ENCODE measurements at places on chromosomes 4 and X. TPM values are rescaled to one million over a fixed set of nuclear protein-coding genes. Genes with fewer than 3 reads are reported as not detected.
A peak's percentile ranks its signal among the peaks of the same experiment; 100 is the strongest.

DNA sequence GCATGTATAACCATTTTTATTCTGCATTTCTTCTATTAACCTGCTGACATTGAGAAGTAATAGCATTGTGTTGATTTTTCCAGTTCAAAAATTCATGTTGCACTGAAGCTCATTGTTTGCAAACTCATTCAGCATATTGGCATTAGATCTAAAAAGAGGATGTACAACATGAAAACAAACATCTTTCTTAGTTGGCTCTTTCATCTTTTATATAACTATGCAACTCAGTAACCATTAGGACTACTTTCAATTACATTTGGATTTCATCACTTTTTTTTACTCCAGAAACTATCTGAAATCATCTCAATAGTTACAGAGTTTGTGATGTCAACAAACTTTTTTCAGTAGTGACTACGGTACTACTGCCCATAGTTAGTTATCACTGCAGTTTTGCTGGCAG, 346.0 kb upstream of the EPHA5 start:
- H3K36me3 ChIP-seq, result no peaks in the 10 kb centered on the region
- DNase-seq, result no peak
- H3K27me3 ChIP-seq, result no peaks in the 10 kb centered on the region
- H3K4me3 ChIP-seq, result no peak overlapping the region
- H3K4me1 ChIP-seq, result no peaks in the 10 kb centered on the region
- no peak overlapping the region for H3K27ac ChIP-seq

- no peaks in the 10 kb centered on the region for H3K4me1 ChIP-seq
- H3K4me3 ChIP-seq, result no peak overlapping the region
- DNase-seq, result no peak
- no peaks in the 10 kb centered on the region for H3K27me3 ChIP-seq
- no peaks in the 10 kb centered on the region for H3K36me3 ChIP-seq
These were observed 86.6 kb upstream of the ZDHHC15 start for GRCh38 chrX:75609406-75609805.

DNA sequence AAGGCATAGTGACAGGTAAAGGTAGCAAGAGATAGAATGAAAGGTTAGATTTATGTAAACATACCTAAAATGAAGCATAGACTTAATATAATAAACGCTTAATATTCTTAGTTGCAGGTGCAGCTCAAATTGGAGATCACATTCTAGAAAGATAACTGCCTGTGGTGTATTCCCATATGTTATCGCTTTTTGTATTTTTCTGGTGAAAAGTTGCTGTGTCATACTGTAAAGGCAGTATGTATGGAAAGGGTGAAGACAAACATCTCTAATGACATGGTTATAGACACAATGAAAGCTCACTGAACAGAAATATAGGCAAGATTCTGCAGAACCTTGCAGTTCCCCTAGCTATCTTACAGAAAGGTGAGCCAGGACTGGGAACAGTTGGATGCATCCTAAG, 240.3 kb downstream of the DCLK2 start:
- H3K27me3 ChIP-seq, result no peaks in the 10 kb centered on the region
- no peak overlapping the region for H3K27ac ChIP-seq
- no peaks in the 10 kb centered on the region for H3K36me3 ChIP-seq
- H3K4me3 ChIP-seq, result no peak overlapping the region

Gene AP1S2
- total RNA-seq, result 120 TPM

DNA sequence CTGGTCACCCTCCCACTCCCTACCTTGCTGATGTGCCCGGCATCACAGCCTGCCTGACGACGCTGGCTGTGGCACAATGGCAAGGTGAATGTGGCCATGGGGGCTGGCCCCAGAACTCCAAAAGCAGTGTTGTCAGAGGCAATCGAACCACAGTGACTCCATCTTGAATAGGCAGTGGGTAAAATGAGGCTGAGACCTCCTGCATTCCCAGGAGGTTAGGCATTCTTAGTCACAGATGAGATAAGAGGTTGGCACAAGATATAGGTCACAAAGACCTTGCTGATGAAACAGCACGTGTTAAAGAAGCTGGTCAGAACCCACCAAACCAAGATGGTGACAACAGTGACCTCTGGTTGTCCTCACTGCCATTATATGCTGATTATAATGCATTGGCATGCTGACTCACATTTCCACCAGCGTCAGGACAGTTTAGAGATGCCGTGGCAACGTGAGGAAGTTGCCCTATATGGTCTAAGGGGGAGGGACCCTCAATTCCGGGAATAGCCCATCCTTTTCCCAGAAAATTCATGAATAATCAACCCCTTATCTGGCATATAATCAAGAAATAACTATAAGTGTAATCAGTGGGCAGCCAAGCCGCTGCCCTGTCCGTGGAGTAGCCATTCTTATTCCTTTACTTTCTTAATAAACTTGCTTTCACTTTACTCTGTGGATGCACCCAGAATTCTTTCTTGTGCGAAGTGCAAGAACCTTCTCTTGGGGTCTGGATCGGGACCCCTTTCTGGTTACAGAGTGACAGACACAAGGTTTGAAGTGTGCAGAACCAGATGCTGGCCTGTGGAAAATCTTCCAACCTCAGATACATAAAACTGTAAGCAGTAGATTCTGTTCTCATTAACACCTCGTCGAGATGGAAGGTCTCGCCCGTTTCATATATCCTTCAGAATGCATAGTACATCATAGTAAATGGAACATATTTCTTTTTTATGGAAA, 26.8 kb upstream of the CLDN24 start:
- H3K36me3 ChIP-seq, result no peaks in the 10 kb centered on the region
- no peak overlapping the region for H3K27ac ChIP-seq
- no peak overlapping the region for H3K4me3 ChIP-seq
- H3K4me1 ChIP-seq, result peaks cover 5% of the 10 kb centered on the region

Gene GLRA2
- total RNA-seq, result not detected

DNA sequence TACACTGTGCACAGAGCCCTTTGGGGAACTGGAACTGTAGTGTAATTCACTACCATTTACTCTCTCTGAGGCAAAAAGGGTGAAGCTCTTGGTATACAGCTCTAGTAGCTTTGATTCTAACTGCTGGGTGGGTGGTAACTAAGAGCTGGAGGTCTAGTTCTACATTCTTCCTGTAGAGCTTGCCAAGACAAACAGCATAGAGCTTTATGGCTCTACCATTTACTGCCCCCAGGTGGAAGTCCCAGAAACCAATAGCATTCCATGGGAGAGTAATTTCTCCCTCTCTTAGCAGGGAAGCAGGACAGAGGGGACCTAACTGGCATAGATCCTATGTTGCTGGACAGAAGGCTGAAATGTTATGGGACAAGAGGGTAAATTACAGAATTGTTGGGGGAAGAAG, 26.7 kb downstream of the HDAC8 start:
- no peaks in the 10 kb centered on the region for H3K36me3 ChIP-seq
- H3K27ac ChIP-seq, result no peak overlapping the region
- no peak overlapping the region for H3K4me3 ChIP-seq
- no peak for DNase-seq
- no peaks in the 10 kb centered on the region for H3K4me1 ChIP-seq

- no peaks in the 10 kb centered on the region for H3K36me3 ChIP-seq
- H3K4me3 ChIP-seq, result no peak overlapping the region
- H3K4me1 ChIP-seq, result no peaks in the 10 kb centered on the region
- H3K27ac ChIP-seq, result no peak overlapping the region
- H3K27me3 ChIP-seq, result no peaks in the 10 kb centered on the region
- DNase-seq, result no peak
These were observed 41.8 kb upstream of the MAML3 start for GRCh38 chr4:140195806-140196205.

Gene IQCM
- total RNA-seq, result not detected

DNA sequence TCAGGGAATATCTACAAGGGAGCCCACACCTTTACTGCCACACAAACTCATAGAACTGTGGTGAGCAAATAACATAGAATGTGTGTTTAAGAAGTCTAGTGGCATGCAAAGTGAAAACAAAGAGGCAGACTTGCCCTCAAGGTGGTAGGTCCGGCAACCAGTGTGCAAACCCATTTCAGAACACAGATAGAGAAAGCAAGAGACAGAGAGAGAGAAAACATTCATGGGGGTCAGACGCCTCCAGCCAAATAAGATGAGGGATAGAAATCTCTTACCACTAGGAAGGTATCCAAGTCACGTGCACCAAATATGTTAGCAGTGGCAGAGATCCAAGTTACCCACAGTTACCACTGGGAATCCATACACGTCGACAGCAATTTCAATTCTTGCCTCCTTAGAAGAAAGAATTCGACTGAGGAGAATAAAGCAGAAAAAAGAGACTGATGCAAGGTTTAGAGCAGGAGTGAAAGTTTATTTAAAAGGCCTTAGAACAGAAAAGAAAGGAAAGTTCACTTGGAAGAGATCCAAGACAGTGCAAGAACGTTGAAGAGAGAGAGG, 252.8 kb downstream of the NAP1L3 start:
- no peak for DNase-seq

- no peak overlapping the region for H3K27ac ChIP-seq
- no peak for DNase-seq
- H3K36me3 ChIP-seq, result no peaks in the 10 kb centered on the region
- H3K4me1 ChIP-seq, result peaks cover 7% of the 10 kb centered on the region
- no peaks in the 10 kb centered on the region for H3K27me3 ChIP-seq
- no peak overlapping the region for H3K4me3 ChIP-seq
These were observed 54.6 kb upstream of the RAPGEF2 start for GRCh38 chr4:159048166-159048886.

Gene L1CAM
- total RNA-seq, result 1.6 TPM

DNA sequence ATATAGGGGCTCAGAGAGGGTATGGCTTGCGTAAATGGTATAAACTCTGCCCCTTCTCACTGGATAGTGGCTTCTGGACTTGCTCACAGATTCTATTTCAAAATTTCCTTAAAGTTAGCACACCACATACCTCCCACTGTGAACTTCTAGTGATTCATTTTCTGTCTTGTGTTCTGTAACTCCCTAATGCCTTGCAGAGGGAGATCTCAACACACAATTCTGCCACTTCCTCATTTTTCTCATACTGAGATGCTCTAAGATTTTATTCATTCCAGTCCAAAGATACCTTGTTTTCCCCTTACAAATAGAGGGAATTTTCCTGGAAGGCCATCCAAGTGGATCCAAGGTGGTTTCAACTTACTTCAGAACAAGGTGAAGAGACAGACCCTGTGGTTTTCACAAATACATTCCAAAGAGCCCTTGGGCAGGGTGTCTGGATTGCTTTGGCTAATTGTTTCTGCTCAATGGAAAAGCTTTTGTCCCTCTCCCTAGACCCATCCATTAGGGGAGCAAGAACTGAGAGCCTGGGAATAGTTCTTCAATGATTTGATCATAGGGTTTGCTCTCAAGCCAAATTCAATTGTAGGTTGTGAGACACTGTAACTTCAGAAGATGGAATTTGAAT, 52.1 kb upstream of the CAPN6 start:
- H3K36me3 ChIP-seq, result no peaks in the 10 kb centered on the region
- no peak overlapping the region for H3K27ac ChIP-seq
- H3K4me1 ChIP-seq, result no peaks in the 10 kb centered on the region
- H3K27me3 ChIP-seq, result no peaks in the 10 kb centered on the region

Gene PPEF2
- total RNA-seq, result 0.23 TPM

Gene SPON2
- total RNA-seq, result 43.8 TPM

- no peak for DNase-seq
- no peak overlapping the region for H3K27ac ChIP-seq
- H3K4me1 ChIP-seq, result no peaks in the 10 kb centered on the region
- peaks cover 5% of the 10 kb centered on the region for H3K27me3 ChIP-seq
- H3K36me3 ChIP-seq, result no peaks in the 10 kb centered on the region
These were observed 110.9 kb upstream of the ANK2 start for GRCh38 chr4:112938461-112939058.

Gene PDCL2
- not detected for total RNA-seq

- H3K27me3 ChIP-seq, result no peaks in the 10 kb centered on the region
- H3K36me3 ChIP-seq, result no peaks in the 10 kb centered on the region
- no peak overlapping the region for H3K4me3 ChIP-seq
- H3K27ac ChIP-seq, result no peak overlapping the region
- DNase-seq, result no peak
These were observed 201.3 kb upstream of the GNPDA2 start for GRCh38 chr4:44927399-44928380.

DNA sequence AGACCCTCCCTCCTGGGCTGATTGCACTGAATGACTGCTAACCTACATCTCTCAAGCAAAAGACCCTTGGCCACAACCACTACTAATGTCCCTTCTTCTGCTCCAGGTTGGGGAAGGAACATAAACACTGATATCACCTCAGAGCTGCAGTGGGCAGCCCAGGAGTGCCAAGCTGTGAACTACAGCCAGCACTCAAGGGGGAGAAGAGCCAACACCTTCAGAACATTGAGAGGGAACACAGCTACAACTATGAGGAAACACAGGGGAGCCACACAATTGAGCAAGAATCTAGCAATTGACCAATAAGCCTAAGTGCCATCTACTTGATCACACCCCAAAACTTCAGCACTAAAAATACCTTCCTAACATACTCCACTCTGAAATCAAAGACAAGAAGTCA, 222.8 kb downstream of the SPATA18 start:
- H3K27ac ChIP-seq, result no peak overlapping the region
- no peaks in the 10 kb centered on the region for H3K36me3 ChIP-seq
- no peaks in the 10 kb centered on the region for H3K27me3 ChIP-seq

DNA sequence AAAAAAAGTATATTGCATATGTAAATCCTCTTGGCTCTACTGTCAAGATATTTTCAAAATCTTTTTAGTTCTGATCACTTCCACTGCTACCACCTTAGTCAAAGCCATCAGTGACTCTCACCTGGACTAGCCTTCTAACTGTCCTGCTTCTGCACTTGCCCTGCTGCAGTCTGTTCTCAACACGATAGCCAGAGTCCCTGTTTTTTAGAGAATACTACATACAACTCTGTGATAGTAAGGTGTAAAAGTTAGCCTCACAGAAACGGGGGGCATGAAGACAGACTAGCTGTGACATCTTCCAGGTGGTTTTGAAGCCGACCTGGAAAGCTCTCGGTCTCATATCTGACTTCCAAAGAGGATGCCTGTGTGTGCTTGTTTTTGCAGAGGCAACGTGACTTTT, 24.7 kb downstream of the EIF2S3 start:
- no peaks in the 10 kb centered on the region for H3K36me3 ChIP-seq
- DNase-seq, result no peak
- no peaks in the 10 kb centered on the region for H3K4me1 ChIP-seq
- H3K27me3 ChIP-seq, result no peaks in the 10 kb centered on the region
- no peak overlapping the region for H3K4me3 ChIP-seq

Gene GBA3
- 33.1 TPM for total RNA-seq

DNA sequence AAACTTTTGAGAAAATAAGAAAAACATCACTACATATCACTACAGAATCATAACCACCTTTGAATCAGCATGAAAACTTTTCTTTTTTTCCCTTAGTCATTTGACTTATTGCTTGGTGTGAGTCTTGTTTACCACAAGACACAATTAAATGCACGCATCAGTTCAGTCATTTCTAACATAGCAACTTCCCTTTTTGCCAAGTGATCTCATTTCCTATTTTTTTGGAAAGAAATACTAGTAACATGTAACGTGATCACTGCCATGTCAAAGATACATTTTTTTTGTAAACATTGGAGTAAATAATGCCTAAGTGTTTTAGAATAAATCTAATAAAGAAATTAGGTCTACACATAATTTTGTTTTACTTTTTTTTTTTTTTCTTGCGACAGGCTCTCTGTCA, 5.1 kb upstream of the CXCL8 start:
- no peak for DNase-seq
- no peak overlapping the region for H3K4me3 ChIP-seq
- H3K27me3 ChIP-seq, result no peaks in the 10 kb centered on the region
- no peaks in the 10 kb centered on the region for H3K36me3 ChIP-seq
- peak overlapping the region; percentile 42 for H3K27ac ChIP-seq
- H3K4me1 ChIP-seq, result no peaks in the 10 kb centered on the region

Gene ASB9
- total RNA-seq, result 22.5 TPM

Gene DDIT4L
- 0.40 TPM for total RNA-seq

Data from spleen (tissue), 13 donors.